ENCODE measurements at places on chromosomes 5 and 9.

- DNase-seq = no peak
Observed at GRCh38 chr5:134142806-134143205, 28.3 kb downstream of the TCF7 start.

DNA sequence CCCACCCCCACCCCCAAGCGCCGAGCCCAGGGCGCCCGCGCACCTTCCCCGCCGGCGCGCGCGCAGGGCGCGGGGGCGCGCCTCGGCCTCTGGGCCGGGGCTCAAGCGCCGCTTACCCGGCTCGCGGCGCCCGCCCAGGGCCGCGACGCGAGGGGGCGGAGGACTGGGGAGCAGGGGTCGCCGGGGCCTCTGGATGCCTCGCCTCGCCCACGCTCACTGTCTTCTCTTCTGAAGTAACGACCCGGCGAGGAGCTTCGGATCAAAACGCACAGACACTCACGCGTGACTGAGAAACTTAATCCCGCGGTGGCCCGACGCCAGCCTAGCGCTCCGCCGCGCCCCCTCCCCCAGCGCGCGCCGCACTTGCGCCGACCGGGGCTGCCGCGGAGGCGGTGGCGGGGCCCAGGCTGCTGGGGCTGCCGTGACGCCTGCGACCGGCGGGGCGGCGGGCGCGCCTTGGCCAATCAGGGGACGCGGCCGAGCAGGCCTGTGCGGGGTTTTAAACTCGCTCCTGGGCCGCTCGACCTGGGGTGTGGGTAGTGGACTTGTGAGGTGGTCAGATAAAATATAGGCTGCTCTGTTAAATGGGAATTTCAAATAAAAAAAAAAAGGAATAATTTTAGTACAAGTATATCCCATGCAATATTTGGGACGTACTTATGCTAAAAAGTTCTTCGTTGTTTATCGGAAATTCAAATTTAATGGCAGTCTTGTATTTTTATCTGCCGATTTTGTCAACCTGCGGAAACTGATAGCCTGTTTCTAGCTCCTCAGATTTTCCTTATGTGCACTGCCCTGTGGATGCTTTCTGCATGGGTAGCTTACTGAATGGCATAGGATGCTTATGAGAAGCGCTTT lies at the start of gene MPDZ:
TSS of gene MPDZ (minus strand) at position 409 of the 858 bp plus-strand sequence. CDS start 29,377 bp downstream, outside the sequence.
- peak; percentile 81 for DNase-seq

DNA sequence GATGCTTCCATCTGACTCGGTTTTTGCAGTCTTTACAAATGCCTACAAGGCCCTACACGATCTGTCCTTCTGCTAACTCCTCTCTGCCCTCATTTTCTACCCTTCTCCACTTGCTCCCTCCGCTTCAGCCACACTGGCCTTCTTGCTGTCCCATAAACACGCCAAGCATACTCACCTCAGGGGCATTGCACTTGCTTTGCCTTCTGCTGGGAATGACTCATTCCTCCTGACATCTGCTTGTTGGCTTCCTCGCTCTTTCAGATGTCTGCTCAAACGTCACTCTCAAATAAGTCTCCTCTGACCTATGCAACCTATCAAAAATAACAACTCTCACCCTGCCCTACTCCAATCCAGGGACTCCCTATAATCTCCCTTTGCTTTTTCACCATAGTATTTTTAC lies 28.2 kb downstream of the CDC25C start:
- DNase-seq = no peak

DNA sequence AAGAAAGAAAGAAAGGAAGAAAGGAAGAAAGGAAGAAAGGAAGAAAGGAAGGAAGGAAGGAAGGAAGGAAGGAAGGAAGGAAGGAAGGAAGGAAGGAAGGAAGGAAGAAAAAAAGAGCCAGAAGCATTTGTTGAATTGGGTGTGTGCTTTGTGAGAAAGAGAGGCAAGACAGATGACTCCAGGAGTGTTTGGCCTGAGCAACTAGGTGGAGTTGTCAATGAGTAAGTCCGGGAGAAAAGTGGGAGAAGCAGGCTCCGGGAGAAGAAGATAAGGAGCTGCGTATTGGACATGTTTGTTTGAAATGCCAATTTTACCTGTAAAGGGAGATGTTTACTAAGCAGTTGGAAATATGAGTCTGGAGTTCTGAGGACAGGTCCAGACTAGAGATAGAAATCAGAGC lies 15.1 kb upstream of the GCNT1 start:
- DNase-seq = no peak

DNA sequence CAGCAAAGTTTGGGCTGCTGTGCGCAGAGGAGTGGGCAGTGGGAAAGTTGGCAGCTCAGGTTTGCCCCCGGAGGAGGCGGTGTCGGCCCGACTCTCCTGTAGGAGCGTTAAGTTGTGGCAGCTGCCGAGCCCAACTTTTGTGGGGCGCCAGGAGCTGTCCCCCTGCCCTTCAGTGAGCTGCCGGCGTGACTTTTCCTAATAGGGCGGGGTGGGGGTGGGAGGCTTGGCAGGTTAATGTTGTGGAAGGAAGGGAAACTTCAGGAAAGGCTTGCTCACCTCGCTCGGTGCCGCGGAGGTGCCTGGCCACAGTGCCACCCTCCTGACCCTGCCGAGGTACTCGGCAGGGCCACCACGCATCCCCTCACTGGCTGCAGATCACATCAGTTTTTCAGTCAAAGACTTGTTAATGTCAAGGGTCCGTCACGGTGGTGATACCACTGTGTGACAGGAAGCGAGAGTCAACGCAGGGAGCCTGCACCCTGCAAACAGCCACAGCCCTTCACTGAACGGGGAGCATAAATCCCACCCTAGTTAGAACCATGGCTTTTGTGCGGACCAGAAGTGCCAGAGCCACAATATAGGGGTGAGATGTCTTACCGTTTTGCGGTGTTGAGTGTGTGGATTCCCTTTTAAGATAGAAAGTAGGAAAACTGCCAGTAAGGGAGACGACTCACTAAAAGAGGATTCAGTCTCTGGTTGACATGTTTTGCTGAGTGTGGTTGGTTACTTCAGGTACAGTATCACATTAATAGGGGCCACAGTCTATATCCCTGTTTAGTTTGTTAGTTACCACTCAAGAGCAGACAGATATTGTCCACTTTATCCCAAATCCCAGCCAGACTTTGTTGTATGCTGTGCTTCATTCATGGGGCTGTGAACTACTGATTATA lies 796 bp downstream of the LNPEP start:
- DNase-seq = peak; percentile 76

GRCh38 chr9:127720865-127721227 lies 5.0 kb downstream of the TTC16 start:
- DNase-seq = no peak

- no peak for DNase-seq
Observed at GRCh38 chr5:66713998-66714397, 117.8 kb downstream of the MAST4 start.

DNA sequence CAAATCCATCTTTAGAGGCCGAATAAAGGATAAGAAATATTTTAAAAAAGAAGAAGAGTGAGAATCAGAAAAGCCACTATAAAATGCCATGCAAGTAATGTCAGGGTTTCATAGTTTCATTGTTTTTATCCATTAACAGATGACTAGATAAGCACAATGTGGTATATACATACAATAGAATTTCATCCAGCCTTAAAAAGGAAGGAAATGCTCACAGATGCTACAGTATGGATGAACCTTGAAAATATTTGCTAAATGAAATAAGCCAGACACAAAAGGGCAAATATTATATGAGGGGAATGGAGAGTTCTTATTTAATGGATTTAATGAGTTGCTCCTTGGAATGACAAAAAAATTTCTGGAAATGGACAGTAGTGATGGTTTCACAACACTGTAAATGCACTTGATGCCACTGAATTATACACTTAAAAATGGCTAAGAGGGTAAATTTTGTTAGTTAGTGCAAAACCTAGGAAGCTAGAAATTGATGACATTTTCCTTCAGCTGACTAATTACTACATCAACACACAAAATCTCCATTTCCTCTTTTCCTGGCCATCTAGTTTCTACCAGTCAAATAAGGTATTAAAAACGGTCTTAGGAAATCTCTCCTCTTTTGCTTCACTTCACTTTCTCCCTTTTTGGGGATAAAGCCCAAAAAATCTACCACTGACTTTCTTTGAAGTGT lies 86.6 kb downstream of the GNA14 start:
- DNase-seq = no peak

GRCh38 chr5:121138952-121139351 lies 674.9 kb downstream of the PRR16 start:
- DNase-seq = no peak

GRCh38 chr9:33162721-33163311 lies 4.3 kb downstream of the B4GALT1 start:
- DNase-seq = peak; percentile 87

DNA sequence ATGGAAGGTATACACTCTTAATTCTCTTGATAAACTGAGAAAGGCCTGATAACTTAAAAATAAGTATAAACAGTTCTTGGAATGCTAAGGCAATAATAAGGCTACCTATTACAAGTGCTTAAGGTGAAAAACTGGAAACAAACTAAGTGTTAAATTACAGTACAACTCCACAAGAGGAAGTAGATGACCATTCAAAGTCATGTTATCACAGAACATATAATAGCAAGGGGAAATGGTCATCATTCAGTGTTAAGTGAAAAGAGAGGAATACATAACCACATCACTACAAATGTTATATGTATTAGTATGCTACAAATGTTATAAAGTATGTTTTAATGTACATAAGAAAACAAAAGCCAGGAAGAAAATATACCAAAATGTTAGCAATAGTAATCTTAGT lies 135.9 kb downstream of the CCDC192 start:
- DNase-seq = no peak

DNA sequence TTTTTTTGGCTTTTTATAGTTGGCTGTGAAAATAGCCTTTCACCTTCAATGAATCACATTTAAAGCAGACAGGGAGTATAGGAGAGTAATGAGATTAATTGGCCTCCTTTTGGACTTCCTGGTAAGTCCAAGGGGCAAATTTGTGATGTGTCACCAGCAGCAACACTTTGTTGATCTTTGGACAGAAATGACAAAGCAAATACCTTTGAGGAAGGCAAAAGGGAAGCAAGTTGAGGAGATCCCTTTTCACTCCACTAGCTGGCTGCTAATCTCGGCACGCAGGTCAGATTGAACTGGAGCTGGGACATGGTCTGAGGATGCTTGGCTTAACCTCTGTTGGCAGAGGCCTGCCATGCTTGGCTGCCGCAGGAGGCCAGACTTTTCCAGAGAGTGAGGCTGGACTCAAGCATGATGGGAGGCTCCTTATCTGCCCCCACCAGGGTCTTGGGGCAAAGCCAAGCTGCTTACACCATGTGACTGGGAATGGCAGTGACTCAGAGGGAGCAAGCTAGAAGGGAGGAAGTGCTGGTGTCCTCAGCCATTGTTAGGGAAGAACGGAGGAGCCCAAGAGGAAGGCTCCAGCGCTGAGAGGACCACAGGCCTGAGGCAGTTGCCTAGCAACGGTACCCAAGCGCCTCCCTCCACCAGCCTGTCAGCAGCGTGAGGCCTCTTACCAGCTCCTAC lies 174.5 kb upstream of the MAP1B start:
- peak; percentile 91 for DNase-seq

DNA sequence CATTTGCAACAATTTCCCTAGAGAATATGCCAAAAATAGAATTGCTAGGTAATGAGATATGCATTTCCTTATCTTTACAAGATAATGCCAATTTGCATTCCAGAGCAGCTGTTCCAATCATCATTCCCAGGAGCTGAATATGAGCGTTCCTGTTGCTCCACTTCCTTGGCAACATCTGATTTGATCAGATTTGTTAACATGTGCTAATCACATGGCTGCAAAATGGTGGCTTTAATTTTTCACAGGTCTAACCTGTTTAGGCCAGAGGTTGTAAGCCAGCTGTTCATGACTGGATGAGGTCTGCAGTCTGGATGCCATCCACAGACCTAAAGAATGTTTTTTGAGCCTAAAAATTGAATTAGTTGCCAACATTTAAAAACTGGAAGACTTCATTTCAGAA lies 220.7 kb upstream of the IL12B start:
- DNase-seq = no peak

DNA sequence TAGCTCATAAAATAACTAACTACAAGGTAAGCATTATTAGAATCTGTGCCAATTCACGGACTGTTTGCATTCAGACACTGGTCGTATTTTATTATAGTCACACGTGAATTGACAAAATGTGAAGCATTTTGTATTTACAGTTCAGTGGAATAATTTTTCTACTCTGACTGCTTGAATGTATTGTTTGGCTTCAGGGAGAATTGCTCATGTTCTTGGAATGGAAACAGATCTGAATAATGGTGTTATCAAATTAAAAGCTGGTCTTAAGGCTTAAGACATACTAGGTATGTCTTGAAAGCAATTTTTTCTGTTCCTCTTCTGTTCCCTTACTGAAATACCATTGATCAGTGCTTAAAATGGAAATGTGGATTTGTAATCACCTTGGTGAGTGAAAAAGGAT lies 543.7 kb upstream of the TLE4 start:
- DNase-seq = no peak

DNA sequence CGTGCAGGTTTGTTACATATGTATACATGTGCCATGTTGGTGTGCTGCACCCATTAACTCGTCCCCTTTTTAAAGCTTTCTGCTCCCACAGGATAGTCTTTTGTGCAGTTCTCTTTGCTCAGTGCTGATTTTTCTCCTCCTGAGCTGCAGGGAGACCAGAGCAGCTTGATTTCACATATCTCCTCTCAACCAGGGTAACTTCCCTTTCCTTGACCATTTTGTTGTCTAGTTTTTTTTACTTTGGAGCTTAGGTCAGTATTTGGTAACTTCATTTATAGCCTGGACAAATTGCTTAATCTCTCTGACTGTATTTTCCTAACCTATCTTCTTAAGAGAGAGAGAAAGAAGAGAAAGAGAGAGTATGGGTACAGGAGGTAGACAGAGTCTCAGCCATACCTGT lies 137.1 kb upstream of the ZNF366 start:
- DNase-seq = no peak

GRCh38 chr9:33211695-33212393 lies 28.1 kb upstream of the SPINK4 start:
- DNase-seq = no peak

- DNase-seq = no peak
Observed at GRCh38 chr5:76617675-76618074, 5.5 kb downstream of the F2RL2 start.

DNA sequence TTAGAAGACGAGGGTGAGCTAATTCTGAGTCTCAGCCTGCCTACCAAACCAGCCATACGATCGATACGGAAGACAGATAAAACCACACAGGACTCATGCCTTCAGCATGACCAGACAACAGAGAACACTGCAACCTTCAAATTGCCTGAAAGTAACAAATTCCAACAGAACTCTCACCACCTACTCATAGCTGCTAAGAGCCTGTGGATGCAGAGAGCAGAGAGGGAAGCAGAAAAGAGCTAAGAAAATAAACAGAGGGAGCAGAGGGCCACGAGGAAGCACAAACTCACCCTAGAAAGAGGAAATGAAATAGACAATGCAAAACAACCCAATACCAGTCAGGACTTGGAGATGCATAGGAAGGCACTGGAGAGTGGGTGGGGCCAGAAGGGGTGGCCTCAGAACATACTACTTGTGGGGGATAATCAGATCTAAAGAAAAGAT lies 86.7 kb upstream of the TAS2R1 start:
- DNase-seq = no peak
